ENCODE measurements at places on chromosomes 2 and 18.

GRCh38 chr18:62938006-62938405 lies 222.7 kb downstream of the PHLPP1 start:
- DNase-seq = no peak

DNA sequence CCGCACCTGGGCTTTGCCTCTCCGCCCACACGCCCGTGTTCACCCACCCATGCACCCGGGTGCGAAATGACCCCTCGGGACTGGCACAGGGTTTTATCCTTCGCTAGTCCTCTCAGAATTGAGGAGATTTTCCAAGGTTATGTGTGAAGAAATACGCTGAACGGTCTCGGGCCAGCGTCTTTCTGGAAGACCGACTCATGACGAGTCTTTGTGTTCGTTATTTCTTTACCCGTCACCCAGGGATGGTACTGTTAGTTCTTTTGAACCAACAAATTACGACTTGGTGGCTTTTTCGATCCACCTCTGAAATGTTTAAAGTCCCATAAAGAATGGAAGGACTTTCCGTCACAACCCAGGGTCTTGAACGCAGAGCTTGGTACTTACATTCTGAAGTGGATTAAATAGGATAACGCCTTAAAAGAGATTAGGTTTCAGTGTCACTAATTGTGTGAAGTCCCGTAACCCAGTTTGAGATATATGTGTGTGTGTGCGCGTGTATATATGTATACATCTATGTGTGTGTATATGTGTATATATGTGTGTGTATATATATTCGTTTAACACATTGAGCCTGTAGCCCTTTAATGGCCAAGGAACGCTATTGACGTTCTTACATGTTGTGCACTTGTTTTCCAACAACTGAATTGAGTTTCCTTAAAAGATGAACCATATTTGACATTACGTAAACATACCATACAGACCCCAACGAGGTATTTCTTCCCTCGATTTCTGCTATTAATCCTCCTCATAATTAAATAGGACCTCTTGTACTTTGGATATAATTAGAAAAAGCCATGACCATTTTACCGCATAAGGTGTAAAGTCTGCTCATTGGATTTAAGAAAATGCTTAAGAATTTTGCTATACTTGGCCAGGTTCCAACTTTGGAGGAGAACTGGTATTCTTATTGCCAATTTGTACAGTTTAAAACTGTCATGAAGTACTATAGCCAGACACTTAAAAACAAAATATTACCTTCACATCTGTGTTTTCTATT lies 889 bp downstream of the ZC3H15 start:
- DNase-seq = peak; percentile 27

- peak; percentile 37 for DNase-seq
Measured at GRCh38 chr2:120239488-120240287, 13.0 kb upstream of the RALB start.

DNA sequence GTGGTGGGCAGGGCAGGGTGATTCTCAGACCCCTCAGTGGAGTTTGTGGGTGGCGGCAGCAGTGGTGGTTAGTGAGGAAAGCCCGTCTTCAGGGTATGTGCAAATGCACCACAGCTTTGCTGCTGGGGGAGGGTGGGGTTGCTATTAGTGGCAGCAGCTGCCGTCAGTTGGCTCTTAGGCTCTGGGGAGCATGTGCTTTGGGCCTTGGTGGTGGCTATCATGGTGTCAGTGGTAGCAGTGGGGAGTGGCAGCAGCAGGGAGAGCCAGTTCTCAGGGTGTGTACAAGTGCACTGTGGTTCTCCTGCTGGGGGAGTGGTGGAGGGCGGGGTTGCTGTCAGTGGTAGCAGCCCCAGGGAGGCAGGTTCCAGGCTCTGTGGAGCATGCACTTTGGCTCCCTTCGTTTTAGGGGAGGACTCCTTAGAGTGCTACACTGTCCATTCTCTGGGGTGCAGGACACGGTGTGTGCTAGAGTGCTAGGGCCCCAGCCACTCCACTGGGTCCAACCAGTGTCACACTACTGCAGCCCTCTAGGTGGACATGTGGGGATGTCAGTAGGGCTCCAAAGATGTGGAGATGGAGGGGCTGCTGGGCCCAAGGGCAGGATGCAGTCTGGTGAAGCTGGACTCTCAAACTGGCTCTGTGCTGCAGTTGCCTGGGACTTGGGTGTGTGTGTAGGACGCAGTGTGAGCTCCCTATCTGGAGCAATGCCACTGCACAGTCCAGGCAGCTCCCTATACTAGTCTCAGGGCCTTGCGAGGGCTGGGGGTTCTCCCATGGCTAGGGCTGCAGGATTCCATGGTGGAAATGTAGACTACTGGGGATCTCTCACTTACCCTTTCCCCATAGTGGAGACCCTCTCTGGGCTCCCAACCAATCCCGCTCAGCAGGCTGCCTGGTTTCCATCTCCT lies 45.3 kb downstream of the ADCYAP1 start:
- no peak for DNase-seq

- no peak for DNase-seq
Measured at GRCh38 chr2:184053326-184053725, 545.0 kb upstream of the ZNF804A start.

DNA sequence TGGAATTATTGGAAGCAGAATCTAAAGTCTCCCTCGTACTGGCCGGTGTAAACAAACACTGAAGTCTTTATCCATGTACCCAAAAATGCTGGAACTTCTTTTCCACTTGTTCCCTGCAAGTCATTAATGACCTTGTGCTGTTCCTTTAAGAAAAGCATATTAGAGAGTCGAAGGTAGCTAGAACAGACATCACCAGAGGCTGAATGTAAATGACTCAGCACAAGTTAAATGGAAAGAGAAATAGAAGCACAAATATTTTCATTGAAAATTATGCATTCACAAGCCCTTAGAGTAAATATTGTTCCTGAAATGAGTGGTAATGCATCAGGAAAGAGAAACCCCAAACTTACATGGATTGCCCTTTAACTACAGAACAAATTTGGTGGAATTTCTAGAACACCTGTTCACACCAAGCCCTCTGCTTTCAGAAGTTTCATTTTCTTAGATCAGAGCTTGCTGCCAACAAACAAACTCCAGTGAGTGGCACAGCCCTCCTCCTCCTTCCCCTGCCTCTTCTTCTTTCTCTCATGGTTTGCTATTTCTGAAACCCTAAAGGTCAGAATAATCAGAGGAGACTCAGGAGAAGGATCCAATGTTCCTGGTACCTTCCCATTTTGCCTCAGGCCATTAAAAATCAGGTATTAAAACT lies 264.3 kb downstream of the TXNL1 start:
- no peak for DNase-seq

DNA sequence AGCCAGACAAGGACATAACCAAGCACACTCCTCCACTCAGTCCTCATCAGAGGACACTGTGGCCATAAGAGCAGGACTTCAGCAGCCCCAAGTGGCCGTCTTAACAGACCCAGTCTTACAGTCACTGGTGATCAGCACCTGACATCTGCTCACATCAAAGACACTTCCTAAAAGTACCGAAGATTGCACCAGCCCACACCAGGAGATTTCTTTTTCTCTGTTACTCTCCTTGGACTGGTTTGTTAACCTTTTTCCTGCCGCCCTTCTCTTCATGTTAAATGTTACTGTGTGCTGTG lies 44.1 kb downstream of the MRPS5 start:
- DNase-seq = no peak

- peak; percentile 43 for DNase-seq
Measured at GRCh38 chr18:7878265-7879211, 311.4 kb downstream of the PTPRM start.

- no peak for DNase-seq
Measured at GRCh38 chr2:55311444-55311870, 42.4 kb upstream of the MTIF2 start.

DNA sequence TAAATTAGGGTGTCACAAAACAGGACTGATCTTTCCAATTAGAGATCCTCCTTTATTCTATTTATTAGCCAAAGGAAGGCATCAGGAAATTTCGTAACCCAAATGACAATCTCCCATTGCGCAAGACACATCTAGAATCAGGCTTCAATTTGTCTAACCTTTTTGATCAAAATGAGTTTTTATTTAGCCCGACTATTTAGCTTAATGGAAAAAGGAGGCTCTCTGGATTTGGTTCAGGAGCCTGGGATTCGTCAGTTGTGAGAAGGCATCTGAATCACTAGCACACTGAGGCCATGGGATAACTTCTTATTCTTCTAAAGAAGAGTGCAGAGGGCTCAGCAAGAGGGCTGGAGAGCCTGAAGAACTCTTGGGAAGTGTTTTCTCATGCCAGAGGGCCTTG lies 332.1 kb upstream of the ETAA1 start:
- no peak for DNase-seq

- DNase-seq = no peak
Measured at GRCh38 chr18:31104444-31104843, 2.2 kb upstream of the DSC2 start.

DNA sequence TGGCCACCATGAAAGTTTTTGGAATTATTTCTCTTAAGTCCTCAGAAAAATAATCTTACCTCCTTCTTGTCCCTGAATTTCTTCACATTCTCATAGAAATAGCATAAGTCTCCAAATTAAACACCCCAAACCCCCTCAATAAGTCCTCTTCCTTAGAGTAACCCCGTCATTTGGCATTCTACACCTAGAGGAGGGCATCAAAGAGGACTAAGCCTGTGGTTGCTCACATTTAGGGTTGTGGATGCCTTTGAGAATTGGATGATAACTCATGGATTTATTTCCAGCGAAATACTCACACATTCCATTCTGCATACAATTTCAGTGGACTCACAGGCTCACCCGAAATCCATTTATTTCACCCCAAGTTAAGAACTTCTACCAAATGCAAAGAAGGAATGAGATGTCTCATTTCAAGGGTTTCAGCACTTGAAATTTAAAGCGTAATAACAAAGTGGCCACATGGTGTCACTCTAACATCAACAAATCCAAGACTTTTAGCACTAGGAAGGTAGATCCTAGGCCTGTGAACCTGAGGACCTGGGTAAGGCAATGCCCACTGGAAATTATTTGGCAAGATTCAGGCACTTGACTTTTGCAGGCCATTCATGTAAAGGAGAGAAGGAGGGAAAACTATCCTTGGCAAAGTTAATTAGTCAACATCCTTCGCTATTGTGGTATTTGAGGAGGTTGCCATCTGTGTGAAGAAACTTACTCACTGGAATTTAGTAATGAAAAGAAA lies 24.6 kb downstream of the DYTN start:
- peak; percentile 65 for DNase-seq

GRCh38 chr2:59066787-59067399 lies 825.8 kb upstream of the FANCL start:
- DNase-seq = no peak

DNA sequence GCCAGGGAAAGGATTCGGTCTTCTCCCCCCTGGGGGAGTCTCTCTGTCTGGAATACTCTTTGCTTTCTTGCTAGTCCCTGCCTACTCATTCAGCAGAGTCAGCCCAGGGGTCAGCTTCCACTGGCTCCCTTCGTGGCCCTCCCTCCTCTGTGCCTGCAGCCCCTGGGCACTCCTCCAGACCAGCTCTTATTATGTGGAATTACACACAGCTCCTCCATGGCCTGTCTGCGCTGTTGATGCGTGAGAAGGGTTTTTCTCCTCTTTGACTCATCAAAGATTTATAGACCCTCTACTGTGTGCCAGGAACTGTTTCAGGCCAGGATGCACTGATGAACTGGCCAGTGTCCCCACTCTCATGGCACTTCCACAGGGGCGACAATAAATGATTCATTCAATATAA lies 44.4 kb downstream of the ST8SIA5 start:
- no peak for DNase-seq

DNA sequence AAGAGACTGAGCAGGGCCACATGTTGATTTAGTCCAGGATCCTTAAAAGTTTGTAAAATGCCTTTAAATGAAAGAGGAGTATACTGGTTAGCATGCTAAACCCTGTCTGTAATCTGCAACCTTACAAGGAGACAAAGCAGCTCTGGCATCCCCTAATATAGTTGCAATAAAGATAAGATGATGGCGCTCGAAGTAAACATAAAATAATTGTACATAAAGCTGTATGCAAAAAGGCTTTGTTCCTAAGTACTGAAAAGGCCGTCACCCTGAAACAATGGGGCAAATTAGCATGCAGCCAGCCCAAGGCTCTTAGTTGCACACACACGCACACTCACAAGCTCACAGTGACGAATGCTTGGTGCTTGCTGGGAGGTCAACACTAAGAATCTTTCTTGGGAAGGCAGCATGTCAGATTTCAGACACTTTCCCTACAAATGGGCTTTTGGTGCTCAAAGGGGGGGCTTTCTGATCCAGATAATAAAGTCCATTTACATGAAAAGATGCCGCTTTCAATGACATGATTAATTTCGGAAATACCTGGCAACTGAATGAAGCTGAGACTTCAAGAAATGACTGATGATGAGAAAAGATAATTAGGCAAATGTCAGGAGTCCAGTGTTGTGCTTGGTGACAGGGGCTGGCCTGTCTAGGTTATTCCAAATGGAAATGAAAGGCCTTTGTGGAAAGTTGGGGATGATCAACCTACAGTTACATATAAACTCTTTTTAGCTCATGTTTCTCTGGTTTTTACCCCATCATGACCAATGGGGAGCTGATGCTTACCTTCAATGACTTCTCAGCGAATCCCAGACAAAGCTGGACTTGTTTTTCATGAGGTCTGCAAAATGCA lies 370.3 kb downstream of the MEIS1 start:
- DNase-seq = no peak

DNA sequence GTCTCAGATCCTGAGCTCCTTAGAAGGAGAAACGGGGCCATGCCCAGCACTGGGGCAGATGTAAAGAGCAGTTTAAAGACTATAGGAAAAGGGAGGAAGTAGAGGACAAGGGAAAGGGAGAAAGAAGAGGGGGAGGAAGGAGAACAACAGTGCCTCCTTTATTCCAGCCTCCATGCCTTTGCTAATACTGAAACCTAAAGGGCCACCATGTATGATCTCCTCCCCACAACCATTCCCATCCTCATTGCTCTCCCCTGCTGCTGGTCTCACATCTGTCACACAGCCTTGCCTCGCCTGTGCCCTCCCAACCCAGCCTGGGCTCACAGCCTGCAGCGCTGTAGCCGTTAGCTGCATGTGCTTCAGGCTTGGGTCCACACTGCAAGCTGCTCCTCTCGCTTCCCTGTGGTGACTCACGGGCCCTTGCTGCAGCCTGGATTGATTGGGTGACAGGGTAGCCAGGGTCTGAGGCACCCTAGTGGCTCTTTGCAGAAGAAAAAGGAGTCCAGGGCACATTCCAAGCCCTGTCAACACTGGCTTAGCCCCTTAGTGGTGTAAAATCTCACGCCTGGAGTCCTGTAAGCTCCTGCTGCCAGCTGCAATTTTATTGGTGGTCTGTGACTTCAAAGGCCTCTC lies 281.9 kb downstream of the SRBD1 start:
- DNase-seq = peak; percentile 67

- DNase-seq = no peak
Measured at GRCh38 chr18:35430721-35431373, 53.7 kb upstream of the ZNF396 start.
